Stimulated activated CD8-positive, alpha-beta memory T cell treated with anti-CD3 and anti-CD28 coated beads, Interleukin-4, amount 100 ng/mL, for 24 hours (primary cell): ENCODE measurements at places on chromosomes 12 and 14.
A peak's percentile ranks its signal among the peaks of the same experiment; 100 is the strongest.

DNA sequence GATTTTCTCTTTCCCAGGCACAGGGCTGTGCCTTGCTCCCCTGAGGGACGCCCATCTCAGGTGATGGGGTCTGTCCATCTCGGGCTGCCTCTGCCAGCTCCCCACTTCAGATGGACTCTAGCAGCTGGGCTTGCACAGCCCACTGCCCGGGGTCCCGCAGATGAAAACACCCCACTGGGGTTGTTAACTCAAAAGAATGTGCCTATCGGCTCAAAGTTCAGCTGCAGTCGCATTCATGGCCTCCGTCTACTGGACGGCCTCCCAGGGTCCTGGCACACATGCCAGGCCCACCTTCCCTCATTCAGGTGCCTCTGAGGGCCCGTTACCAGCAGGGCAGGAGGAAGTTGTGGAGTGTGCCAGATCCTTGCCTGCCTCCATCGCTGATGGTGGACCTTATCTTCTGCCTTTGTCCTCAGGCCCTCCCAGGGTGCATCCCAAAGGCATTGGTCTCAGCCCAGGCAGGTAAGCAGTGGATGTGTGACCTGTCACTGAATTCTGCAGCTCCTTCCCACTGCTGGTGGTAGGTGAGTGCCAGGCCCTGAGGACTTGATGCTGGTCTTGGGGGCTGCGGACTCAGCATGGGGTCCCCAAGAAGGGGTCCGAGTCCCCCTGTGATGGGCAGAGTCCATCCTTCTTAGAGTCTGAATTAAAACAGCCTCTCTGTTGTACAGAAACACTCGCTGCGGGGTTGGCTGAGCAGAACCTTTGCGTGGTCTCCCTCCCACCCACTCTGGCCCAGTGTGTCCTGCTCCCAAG lies 324.6 kb upstream of the DIO3 start:
- no peak for DNase-seq

DNA sequence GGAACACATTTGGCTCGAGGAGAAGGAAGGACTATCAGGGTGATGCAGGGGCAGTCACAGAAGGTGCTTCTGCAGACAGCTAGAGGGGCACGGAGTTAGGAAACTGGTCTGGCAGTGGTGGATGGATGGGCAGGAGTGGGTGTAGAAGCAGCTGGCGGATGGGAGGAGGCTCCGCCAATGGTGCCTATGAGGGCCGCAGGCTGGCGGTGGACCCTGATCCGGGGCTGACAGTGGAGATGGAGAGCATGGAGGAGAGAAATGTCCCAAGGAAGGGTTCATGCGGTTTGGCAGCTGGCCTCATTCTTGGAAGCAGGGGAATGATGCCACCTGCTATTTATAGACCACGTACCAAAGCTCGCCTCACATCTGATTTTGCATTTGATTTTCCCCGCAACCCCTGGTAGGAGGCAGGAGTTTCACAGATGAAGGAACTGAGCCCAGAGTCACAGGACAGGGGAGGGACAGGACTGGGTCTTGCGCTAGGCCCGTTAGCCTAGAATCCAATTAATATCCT lies 237.1 kb downstream of the FOXN3 start:
- DNase-seq: no peak

- no peak for DNase-seq
Observed at GRCh38 chr12:27344246-27344645, 11.6 kb downstream of the BMAL2 start.

DNA sequence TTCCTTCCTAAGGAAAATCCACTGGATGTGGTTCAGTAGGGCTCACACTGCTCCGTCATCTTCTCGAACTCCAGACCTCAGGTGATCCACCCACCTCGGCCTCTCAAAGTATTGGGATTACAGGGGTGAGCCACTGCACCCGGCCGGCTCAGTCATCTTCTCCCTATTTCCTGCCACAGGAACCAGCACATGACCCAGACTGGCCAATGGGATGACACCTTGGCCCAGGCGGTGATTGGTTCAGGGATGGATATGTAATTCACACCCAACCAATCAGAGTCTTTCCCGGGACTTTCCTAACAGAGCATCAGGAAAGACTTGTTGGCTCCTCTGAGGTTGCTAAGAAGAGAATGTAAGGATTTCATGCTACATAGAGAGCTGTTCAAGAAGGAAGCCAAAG lies 19.2 kb upstream of the C12orf76 start:
- no peak for DNase-seq

- DNase-seq: peak; percentile 64
Observed at GRCh38 chr14:77053046-77053841, 24.7 kb upstream of the IRF2BPL start.

- no peak for DNase-seq
Observed at GRCh38 chr12:42484996-42485395, 104.5 kb downstream of the PRICKLE1 start.

DNA sequence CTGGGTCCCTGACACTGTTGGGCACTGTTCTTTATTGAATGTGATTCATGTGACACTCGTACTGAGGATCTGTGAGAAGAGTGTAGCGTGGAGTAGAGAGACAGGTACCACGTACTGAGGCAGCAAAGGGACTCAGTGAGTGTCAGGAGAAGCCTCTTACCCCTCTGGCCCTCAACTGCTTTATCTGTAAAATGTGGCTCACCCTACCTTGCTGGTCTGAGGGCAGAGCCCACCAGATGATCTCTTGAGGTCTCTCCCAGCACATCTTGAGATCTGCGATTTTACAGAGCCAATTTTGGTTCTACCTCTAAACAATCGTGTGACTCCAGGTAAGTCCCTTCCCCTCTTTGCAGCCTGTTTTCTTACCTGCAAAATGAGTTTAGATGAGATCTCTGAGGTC lies 3.1 kb downstream of the CEBPE start:
- DNase-seq: no peak

- no peak for DNase-seq
Observed at GRCh38 chr12:24630446-24630845, 318.5 kb downstream of the BCAT1 start.

- DNase-seq: no peak
Observed at GRCh38 chr14:105022276-105022670, 1.4 kb upstream of the CDCA4 start.

DNA sequence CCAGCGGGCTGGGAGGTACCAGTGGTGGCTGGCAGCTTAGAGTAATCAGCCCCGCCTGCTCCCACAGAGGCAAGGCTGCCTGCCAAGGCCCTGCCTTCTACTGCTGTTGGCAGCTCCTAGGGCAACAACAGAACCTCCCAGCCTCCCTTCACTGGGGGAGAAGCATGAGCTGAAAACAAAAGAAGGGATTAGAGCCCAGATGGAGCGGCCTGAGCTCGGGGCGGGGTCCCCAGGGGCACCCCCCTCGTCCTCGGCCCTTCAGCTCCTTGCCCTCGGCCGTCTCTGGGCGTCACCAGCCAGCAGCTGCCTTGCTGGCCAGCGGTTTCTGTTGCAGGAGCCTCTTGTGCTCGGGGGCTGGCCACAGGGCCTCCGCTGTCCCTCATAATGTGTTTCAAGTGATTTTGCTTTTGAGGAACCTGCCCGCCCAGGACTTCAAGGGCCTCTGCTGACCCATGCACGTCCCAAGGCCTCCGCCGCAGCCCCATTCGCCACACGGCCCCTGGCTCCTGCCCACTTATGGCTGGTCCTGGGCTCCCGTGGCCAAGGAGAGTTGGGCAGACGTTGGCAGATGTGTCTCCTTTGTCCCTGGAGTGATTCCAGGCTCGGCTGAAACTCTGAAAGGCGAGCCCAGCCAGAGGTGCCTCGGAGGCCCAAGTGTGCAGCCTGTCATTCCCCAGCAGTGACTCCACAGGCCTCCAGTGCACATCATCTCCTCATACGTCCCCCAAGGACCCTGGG lies 49.7 kb downstream of the PSMA6 start:
- DNase-seq: no peak

- DNase-seq: no peak
Observed at GRCh38 chr14:67680121-67680602, 5.7 kb upstream of the VTI1B start.

- DNase-seq: peak; percentile 54
Observed at GRCh38 chr12:46209914-46210872, 58.6 kb downstream of the SLC38A1 start.

GRCh38 chr12:47039756-47040155 lies 39.7 kb upstream of the PCED1B start:
- no peak for DNase-seq

DNA sequence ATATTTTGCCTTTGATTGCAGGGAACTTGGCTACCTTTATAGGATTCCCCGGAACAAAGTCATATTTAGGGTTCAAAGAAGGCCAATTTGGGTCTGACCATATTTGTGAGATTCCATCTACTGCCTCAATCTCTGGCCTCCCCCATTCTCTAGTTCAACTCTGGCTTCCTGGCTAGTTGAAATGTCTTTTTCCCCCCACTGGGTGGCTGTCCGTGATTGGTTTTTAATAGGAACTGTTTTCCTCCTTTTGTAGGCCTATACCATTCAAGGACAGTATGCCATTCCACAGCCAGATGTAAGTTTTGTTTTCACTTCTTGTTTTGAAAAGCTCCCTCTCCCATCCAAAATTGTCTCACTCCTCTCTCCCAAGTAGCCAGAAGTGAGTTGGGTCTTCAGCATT lies 13.8 kb downstream of the PCBP2 start:
- no peak for DNase-seq

DNA sequence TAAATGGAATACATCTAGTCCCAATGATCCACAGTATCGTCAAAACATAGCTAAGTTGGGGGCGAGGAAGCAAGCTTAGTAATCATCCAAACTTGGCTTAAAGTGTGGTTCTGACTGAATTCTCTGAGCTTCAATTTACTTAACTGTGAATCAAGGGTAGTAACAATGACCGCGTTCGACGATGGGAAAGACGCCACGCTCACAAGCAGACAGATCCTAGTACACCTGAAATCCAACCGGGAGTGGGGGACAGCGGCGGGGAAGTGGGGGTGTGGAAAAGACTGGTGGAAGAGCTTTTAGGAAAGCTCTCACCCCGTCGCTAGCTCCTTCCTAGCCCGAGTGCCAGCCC lies 433 bp downstream of the COX16 start:
- DNase-seq: no peak

DNA sequence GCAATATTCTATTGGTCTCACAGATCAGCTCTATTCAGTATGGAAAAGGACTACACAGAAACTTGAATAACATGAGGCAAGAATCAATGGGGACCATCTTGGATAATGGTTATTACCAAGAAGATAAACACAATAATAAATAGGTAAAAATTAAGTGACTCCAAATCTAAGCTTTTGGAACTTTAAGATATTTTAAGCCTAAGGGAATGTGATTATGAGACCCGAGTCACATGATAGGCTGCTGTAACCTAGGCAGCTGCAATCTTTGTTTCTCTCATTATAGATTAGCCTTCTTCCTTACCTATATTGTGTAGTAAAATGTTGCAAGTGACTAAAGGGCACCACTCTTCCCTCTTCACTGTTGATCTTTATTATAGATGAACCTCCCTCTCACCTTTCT lies 121.9 kb downstream of the SYT10 start:
- DNase-seq: no peak

DNA sequence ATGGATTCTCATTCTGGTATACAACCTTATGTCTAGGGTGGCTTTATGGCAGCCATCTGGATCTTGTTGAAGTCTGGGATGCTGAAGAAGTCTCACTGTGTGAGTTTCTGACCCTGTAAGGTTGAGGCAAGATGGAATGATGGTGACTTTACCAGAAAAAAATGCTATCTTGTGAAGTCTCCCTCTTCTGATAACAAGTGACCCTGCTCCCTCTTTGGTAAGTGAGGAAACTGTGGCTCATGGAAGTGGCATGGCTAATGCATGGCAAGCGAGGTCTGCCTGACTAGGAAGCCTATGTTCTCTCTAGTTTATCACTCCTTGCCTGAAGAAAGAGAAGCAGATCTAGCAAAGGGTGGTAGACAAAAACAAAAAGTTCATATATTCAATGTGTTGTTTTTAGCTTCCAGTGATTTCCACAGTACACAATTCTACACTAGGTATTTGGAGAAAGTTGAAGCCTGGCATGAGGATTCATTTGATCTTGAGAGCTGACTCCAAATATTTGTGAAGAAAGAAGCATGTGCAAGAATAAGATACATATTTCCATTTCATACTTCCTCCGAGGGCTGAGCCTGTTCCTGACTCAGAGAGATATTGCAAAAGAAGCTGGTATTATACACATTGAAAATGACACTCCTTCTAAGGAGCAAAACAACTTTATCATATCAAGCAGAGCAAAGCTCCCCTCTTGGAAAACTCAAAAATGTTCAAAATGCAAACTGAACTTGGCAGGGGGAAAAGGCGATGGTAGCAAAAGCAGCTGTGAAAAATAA lies 63.6 kb downstream of the HELB start:
- no peak for DNase-seq

DNA sequence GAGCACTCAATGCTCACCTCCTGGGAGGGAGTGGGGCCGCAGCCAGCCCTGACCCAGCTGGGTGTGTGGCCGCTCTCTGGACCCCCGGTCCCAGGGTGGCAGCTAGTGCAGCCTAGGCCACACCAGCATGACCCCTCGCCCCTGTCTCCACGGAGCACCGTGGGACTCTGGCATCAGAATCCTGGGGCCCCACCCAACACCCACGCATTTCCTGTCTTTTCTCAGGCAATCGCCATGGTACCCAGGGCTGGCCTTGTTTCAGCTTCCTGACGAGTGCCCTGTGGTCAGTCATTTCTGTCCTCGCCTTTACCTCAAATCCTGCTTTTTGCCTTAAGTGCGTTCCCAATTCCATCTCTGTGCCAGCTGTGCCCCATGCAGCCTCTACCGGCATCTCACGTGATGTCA lies 15.9 kb downstream of the PACS2 start:
- DNase-seq: no peak

DNA sequence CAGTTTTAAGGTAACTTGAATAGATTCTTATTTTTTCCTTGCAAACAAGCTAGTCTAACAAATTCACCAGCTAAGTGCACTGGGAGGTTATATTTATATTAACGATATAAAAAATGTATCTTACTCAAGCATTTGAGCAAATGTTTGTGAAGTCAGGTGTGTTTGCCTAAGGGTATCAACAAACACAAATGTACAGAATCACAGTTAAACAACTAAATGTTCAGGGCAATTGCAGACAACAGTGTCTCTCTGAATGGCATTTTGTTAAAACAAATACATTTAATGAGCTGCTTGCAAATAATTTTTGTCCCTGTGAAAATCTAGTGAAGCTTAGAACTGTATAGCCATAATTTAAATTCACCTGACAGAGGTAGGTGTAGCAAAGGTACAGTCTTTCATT lies 28.2 kb upstream of the FLRT2 start:
- no peak for DNase-seq

DNA sequence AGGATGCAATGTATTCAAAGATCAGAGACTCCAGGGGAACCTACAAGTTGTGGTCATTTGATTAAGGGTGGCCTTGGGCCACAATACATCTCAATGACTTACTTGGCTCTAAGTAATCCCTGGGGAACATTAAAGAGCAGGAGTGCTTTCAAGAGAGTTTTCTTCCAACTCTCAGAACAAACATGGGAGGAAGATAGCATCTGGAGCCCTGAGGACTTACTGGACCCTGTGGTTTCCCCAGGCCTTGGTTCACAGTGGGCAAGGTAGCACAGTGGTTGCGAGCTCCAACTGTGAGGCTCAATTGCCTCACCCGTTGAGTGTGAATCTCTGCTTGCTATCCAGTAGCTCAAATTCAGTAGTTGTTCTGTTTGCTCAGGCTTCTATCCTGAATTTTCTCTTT lies 32.4 kb downstream of the STXBP6 start:
- no peak for DNase-seq

GRCh38 chr12:8953773-8954402 lies 4.4 kb upstream of the M6PR start:
- peak; percentile 39 for DNase-seq
